Cardiac fibroblast (primary cell): ENCODE measurements at places on chromosomes 4 and X.

GRCh38 chrX:35382966-35383365, 415.2 kb upstream of the MAGEB16 start:
- no peak for DNase-seq

DNA sequence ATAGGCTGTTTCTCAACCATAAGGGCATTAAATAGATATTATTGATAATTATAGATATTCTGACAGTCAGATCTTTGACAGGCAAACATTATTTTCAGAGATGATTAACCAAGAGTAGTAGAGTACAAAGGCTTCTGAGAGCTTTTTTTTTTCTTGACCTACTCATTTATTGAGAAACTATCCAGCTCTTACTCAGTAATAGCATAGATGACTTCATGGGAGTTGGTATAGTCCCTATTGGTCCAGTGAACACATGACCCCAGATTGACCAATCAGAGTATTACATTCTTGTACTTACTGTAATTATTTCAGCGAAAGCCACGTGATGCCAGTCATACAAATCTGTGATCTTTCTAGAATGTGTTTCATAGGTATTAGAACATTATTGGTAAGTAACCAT, 508.7 kb downstream of the FSTL5 start:
- no peak for DNase-seq

GRCh38 chrX:98065151-98065550, 1181.4 kb downstream of the RPA4 start:
- DNase-seq = no peak

- DNase-seq = peak; percentile 57
Observed at GRCh38 chr4:10013722-10014121, 7.6 kb downstream of the SLC2A9 start.

DNA sequence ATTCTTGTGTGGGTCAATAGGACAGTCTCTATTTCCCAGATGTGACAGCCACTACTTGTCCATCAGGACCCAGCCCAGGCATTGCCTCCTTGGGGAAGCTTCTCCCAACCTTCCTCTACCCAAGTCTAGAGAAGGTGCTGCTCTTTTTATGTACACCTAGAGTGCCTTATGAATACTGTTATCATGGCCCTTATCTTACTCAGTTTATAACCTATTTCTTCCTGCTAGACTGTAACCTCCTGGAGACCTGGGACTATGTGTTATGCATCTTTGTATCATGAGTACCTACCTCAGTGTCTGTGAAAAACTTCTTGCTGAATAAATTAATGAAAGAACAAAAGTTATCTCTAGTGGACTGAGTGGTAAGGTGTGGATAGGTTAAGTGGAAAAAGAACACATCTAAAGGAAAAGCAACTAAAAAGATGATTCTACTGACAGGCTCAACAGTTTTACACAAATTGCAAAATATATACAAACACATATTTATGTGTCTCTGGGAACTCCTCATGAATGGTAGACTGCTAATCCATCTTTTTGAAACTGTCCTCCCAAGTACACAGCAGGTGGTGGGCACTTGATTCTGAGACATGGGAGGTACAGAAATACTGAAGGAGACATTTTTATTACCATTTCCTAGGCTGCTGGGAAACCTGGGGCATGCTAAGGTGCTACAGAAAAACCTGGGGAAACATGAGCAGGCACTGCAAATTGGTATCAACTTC, 106.6 kb downstream of the SH3RF1 start:
- no peak for DNase-seq

DNA sequence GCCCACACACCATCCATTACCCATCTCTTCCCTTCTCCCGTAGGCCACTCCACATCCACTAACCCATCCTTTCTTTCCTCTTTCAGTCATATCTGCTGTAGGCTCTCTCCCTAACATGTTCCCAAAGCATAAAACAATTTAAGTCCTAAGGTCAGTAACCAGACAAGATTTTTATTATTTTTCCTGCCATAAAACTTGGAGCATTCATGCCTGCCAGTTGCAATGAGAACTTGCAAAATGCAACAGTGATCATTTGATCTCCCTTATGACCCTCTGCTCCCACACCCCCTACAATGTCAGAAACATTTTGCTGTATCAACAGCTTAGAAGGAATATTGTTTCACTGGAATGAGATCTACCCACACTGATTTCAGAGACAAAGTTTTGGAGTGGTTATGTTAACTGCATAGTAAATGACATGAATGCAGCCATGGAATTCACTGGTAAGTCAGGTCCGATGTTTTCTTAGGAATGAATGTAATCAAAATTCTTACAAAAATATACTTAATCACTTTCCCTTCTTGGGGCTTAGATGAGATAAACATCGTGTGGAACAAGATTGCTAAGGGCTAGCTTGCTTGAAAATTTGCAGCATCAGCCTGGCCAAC, 5.7 kb downstream of the NIPAL1 start:
- DNase-seq = no peak

GRCh38 chr4:18508786-18509185, 487.2 kb upstream of the LCORL start:
- no peak for DNase-seq

DNA sequence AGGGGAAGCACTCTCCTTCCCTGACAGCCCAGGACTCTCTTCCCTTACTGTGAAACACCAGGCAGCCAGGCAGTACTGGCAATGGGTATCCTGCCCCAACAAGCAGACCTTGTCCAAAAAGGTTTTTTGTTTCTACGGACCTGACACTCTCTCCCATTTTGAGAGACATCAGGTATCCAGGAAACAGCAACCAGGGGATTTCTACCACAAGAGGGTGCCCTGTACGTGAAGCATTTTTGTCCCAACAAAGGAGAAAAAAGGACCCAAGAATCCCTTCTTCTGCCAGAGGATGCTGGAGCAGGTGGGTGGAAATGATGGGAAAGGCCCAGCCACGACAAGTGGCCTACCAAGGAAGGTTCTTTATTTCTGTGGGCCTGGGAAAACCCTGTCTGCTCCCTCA, 65.7 kb upstream of the FGF13 start:
- no peak for DNase-seq

GRCh38 chr4:107243141-107243781, 207.1 kb upstream of the DKK2 start:
- DNase-seq = peak; percentile 10

- no peak for DNase-seq
Observed at GRCh38 chrX:121546317-121546716, 498.9 kb downstream of the GLUD2 start.

DNA sequence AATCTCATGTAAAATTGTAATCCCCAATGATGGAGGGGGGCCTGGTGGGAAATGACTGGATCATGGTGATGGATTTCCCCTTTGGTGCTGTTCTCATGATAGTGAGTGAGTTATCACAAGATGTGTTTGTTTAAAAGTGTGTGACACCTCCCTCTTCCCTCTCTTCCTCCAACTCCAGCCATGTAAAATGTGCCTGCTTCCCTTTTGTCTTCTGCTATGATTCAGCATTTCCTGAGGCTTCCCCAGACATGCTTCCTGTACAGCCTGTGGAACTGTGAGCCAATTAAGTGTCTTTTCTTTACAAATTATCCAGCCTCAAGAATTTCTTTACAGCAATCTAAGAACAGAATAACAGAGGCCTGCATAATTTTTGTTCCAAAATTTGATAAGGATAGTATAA, 85.2 kb downstream of the ANAPC10 start:
- DNase-seq = peak; percentile 83

GRCh38 chr4:79250887-79251286, 75.0 kb downstream of the NAA11 start:
- DNase-seq = no peak

- DNase-seq = no peak
Observed at GRCh38 chrX:152444338-152444737, 6.8 kb downstream of the GABRA3 start.

GRCh38 chr4:106011387-106011786, 116.1 kb downstream of the NPNT start:
- DNase-seq = no peak

DNA sequence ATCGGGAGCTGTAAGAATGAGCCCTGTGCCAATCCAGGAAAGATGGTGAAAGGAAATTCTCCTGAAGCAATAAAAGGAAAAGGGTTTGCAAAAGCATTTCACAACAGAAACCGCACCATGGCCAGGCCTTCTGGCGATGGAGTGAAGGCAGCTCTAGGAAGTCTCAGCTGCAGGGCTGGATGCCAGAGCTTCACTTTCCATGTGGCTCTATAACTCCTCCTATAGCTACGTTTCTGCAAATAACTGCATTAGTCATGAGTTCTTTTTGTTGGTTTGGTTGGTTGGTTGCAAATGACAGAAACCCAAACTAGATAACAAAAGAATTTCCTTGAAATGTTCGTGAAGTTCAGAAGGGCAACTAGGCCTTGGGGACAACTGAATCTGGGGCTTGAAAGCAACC, 84.6 kb downstream of the RELL1 start:
- peak; percentile 98 for DNase-seq

- DNase-seq = no peak
Observed at GRCh38 chr4:100708776-100709175, 191.0 kb upstream of the EMCN start.

DNA sequence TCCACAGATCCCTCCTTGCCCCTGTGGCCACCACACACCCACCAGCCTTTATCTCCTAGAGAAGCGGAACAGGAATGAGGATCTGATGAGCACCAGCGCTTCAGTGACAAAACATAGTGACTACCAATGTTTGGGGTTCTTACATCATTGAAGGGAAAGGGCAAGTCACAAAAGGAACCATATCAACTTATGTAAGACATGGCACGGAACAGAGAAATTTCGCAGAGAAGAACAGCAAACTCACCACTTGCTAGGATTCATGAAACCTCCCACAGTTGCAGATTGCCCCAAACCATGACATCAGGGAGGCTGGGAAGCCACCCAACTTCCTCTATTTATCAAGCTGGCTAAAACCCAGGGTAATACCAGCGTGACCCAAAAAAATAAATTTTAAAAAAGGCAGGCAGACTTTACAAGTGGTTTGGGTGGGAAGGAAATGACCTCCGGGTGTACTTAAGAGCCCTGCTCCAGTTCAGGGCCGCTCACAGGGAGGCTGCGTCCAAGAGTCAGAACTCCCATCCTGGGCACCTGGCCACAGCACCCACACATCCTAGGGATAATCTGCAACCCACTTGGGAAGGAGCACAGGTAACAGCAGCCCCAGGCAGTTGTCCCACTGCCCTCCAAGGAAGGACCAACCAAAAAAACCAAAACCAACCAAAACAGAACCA, 36.0 kb downstream of the ADGRG2 start:
- DNase-seq = no peak

GRCh38 chr4:98641376-98641775, 17.0 kb downstream of the TSPAN5 start:
- DNase-seq = no peak

GRCh38 chrX:112190646-112191045, 108.1 kb upstream of the TRPC5 start:
- DNase-seq = no peak

- DNase-seq = no peak
Observed at GRCh38 chr4:23371533-23371932, 518.3 kb downstream of the PPARGC1A start.

GRCh38 chr4:114036426-114036825, 57.0 kb upstream of the ARSJ start:
- DNase-seq = no peak

DNA sequence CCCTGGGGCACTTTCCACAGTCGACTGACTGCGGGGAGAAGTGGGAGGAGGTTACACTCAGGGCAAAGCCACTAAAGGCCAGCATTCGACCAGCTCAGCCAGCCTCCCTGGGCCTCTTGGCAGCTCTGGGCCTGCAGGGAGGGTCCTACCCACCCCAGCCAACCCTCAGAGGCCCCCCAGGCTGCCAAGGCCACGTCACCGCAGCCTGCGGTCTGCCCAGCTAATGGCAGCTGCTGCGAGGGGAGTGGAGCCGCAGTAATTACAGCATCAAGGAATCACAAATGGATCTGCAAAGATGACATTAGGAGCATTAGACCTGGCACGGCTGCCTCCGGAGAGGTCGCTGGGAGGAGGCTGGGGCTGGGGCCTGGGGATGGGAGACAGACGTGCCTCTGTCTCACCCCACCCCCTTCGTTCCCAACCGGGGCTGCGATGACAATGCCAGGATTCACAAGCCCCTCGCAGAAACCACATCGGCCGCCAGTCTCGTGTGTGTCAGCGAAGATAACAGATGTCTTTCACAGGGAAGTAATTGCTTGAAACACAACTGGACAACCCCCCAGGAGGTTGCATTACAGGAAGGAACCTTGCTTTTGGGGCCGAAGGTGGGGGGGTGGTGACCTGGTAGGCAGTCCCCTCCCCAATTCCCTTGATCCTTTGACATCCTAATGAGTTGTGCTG, 367.6 kb downstream of the BCOR start:
- DNase-seq = no peak

DNA sequence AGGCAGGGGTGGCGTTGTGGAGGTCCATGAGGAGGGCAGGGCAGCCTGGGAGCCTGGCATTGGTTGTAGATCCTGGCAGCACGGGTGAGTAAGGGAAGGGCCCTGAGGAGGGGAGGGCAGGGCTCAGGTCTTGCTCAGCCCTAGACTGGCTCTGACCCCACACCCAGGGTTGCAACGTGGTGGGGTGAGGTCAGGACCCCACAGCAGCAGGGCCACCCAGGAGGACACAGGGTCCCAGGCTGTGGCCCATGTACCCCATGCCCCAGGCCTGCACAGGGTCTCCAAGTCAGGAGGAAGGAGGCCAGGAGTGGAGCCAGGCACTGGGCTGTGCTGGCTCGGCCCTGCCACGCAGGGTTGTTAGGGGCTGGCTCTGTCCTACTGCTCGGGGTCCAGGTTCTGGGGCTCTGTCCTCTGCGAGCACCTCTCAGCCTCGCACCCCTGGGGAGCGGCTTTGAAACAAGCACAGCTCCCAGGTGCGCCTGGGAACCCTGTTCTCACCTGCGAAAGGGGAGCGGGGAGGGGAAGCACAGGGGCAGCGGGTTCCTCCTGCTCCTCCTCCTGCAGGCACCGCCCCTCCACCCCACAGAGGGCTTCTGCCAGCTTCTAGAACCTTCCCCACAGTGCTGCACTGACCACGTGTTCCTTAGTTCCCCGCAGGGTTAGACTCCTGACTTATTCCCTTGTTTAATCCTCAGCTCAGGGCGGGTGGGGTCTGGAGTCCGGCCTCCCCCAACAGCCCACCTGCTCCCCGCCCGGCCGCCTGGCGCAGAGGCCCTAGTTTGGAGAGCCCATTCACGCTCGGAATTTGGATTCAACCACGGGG, 20.4 kb downstream of the MSANTD1 start:
- no peak for DNase-seq

DNA sequence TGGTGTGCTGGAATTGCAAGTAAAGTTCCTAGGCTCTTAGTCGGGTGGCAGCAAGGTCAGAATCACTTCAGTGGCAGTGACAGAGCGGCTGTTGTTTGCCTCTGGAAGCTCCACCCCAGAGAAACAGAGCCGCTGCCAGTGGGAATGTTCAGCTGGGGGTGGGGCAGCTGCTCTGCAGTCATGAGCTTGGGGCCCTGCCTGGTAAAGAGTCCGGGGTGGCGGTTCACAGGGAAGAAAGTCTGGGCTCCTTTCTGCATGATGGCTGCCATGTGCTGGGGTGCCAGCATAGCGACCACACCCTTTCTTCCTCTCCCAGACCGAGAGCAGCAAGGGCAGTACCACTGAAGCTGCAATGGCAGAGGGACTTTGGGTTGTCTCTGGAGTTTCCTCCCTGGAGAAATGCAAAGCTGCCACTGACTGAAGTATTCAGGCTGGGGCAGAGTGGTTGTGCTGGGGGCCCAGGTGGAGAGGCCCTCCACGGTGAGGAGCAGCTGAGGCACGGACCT, 108.8 kb upstream of the CENPE start:
- DNase-seq = no peak
